ENCODE measurements at places on chromosomes 6 and 20. TPM values are rescaled to one million over a fixed set of nuclear protein-coding genes. Genes with fewer than 3 reads are reported as not detected.

PPARD gene
- total RNA-seq = 27.9 TPM

TSPYL4 gene
- total RNA-seq = 29.5 TPM

- no peak for DNase-seq
Observed at GRCh38 chr20:611843-612185, 1.7 kb upstream of the TCF15 start.

GPX5 gene
- total RNA-seq = not detected

DNA sequence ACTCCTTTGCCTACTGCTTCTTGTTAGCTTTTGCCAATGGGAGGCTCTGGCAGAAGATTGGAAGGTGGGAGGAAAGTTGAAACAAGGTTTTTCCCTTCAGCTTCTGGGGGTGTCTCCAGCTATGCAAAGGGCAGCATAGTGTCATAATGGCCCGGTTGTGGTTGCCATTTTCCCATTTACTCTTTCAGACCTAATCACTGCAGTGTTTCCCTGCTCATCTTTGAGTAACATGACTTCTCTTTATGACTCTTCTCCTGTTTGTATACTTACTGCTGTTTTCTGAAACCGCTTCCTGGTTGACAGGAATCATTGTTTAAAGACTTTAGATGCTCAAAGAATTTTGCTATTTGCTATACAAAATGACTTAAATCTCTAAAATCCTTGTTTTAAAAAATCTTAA lies 19.9 kb downstream of the NRN1 start:
- no peak for DNase-seq

- DNase-seq = no peak
Observed at GRCh38 chr6:87222676-87223075, 67.3 kb downstream of the ZNF292 start.

GRCh38 chr6:145025488-145025887 lies 709.8 kb downstream of the EPM2A start:
- no peak for DNase-seq

SIRPA gene
- 53.4 TPM for total RNA-seq

DNA sequence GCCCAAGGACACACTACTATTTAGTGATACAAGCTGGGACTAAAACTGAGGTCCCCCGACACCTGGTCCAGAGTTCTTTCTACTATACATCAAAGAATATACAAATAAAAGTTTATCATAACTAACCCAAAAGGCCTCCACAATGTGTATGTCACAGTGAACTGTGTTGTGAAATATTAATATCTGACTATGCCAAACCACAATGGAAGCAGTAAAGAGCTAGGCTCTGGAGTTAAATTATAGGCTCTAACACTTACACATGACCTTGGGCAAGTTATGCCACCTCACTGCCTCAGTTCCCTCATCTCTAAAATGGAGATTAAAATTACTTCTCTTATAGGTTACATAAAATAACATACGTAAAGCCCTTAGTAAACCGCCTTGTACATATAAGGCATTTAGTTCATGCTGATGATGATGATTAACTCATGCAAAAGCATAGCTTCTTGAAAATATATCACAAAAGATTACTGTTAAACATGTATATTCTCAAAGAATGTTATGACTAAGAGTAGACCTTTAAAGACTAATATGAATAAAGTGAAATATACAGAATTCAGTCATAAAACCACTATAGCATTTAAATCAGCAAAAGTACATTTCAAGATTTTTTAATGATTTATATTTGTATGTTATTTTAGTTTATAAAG lies 5.7 kb downstream of the SUPT3H start:
- no peak for DNase-seq

VIP gene
- 3.0 TPM for total RNA-seq

- no peak for DNase-seq
Observed at GRCh38 chr6:4645713-4646360, 130.4 kb upstream of the CDYL start.

GRCh38 chr20:50405235-50405914 lies 104.8 kb upstream of the PTPN1 start:
- no peak for DNase-seq

- DNase-seq = no peak
Observed at GRCh38 chr6:89410788-89411144, 1.3 kb downstream of the RRAGD start.

TMEM200A gene
- total RNA-seq = 1.9 TPM

- no peak for DNase-seq
Observed at GRCh38 chr6:30263734-30264133, 50.5 kb upstream of the TRIM26 start.

RAD21L1 gene
- total RNA-seq = not detected

- no peak for DNase-seq
Observed at GRCh38 chr6:30759575-30760239, 15.4 kb upstream of the IER3 start.

DNA sequence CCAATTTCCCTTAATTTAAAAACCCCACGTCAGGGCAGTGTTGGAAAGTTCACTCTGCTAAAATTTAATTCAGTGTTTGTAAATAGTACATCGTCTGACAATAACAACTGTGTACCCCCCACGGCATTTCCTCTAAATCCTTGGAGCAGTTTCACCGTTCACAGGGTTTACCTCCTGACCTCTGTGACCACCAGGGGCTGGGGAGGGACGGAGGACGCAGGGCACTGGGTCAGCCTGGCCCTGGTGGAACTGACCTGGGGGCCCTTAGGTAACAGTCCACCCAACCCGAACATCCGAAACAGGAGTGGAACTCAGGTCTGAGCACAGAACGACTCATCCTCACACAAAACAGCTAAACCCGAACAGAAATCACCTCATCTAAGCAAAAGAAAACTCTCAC lies 2.1 kb downstream of the ZBTB46 start:
- DNase-seq = no peak

COL19A1 gene
- total RNA-seq = 0.49 TPM

- DNase-seq = no peak
Observed at GRCh38 chr6:123810214-123810613, 6.5 kb downstream of the NKAIN2 start.

DNA sequence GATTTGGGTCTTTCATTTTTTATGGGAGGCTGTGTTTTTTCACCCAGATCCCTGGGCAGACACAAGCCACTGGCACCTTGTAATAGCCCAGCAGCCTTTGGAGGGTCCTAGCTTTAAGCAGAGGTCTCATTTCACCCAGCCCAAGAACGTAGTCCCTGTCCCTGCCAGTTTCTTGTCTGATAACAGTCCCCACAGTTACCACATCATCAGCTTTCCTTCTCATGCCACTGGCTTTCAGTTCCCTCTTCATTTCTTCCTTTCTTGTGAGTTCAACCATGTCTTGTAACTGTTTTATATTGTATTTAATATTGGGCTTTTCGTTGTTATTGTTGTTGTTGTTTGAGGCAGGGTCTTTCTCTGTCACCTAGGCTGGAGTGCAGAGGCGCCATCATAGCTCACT lies 10.6 kb downstream of the PNPLA1 start:
- DNase-seq = no peak

DEFB112 gene
- total RNA-seq = not detected

DNA sequence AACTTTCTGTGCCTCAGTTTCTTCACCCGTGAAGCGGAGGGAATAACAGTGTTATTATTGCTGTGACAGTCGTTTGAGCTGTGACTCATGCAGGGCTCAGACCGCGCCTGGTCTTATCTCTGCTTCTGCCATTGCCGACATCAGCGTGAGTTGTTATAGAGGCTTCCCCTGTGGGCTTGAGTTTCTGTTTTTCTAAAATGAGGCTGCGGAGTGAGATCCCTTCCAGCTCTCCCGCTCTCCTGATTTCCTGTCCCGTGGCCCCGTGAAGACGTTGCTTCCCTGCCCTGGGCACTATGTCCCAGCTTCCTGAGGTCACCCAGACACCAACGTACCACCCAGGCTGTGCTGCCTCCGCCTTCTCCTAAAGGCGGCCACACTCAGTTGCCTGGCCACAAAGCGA lies 278.5 kb downstream of the BMP7 start:
- no peak for DNase-seq

DNA sequence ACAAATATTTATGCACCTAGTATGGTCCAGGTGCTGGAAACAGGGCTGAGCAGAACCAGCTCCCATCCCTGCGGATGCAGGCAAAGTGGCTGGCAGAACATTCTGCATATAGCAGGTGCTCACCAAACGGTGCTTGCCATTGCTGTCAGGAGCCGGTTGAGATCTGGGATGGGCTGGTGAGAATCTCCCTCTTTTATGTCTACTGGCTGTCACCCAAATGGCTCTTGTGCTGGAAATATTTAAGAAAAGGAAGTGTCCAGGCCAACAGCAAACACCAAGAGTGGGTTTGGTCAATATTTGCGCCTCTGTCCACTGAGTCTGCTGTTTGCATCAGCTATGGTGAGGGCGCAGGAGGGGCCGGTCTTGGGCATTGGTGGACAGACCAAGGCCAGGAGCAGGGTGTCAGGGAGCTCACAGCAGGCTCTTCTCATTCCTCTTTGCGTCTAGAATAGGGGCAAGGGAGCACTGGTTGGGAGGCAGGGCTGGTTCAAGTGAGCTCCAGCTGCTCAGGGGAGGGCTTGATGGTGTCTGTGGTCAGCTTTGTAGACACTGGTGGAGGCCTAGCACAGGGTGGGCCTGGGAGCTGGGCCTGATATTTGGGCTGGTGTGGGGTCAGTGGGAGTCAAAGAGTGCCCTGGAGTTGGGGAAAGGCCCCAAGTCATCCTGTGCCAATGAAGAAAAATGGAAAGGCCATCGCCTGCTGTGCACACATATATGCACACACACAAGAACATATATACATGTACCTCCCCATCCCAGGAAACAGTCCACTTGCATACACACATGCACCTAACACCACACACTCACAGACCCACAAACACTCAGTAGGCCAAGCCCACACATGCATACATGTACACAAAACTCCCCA lies 1.4 kb upstream of the BPIFB2 start:
- DNase-seq = no peak

DNA sequence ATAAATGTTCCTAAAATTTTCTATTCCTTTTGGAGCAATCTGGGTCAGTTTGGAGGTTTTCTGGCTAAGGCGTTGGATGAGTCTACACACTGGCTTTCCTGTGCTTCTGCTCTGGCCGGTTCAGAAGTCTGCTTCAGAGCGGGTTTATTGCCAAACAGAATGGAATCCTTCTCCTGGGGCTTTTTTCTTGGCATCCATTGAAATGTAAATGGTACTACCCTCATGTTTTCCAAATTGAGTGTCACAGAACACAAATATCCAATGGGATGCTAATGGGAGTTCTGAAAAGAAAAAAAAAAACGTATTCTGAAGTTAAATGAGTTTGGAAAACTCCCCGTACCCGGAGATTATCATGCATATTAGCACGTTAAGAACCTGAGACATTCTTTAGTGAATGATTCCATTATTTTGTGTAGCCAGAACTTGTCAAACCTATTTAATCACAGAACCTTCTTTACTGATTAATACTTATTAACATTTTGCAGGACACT lies 930.3 kb downstream of the QKI start:
- DNase-seq = no peak

- peak; percentile 79 for DNase-seq
Observed at GRCh38 chr6:44237813-44238433, 9.0 kb upstream of the HSP90AB1 start.

GRCh38 chr6:21312118-21312517 lies 281.4 kb upstream of the SOX4 start:
- no peak for DNase-seq

SLC2A4RG gene
- total RNA-seq = 93.6 TPM
